ENCODE measurements at places on chromosomes 6 and 20. TPM values are rescaled to one million over a fixed set of nuclear protein-coding genes. Genes with fewer than 3 reads are reported as not detected.

Gene IRAK1BP1
- total RNA-seq = 3.7 TPM

Gene MCHR2
- not detected for total RNA-seq

Gene DNPH1
- 43.9 TPM for total RNA-seq

Gene SUMO4
- total RNA-seq = 9.6 TPM

Gene TRIM40
- not detected for total RNA-seq

Gene IP6K3
- not detected for total RNA-seq

Gene HDGFL1
- total RNA-seq = not detected

Gene GABBR1
- total RNA-seq = 26.5 TPM

Gene PTK7
- 1.9 TPM for total RNA-seq

Gene RAET1E
- not detected for total RNA-seq

Gene GTPBP2
- total RNA-seq = 93.0 TPM

Gene BHLHE23
- total RNA-seq = not detected

Gene RNF5
- total RNA-seq = 41.1 TPM

Gene TNXB
- total RNA-seq = 5.7 TPM

Gene ULBP1
- total RNA-seq = 0.27 TPM

Gene CAGE1
- total RNA-seq = not detected

Gene TGM3
- not detected for total RNA-seq

Gene GUCA1A
- not detected for total RNA-seq

Gene MYMX
- total RNA-seq = not detected

Gene DHX35
- total RNA-seq = 11.2 TPM

Gene MOXD1
- total RNA-seq = not detected

Gene MLN
- total RNA-seq = not detected

Gene NKAIN4
- not detected for total RNA-seq

Gene HLA-DOB
- 6.9 TPM for total RNA-seq

Gene SEMG2
- total RNA-seq = not detected

Gene CNBD2
- total RNA-seq = 4.0 TPM

Gene CNKSR3
- total RNA-seq = not detected

Gene FOXQ1
- total RNA-seq = not detected

Gene ID4
- not detected for total RNA-seq

Gene TREM1
- not detected for total RNA-seq

Gene SNAI1
- 0.52 TPM for total RNA-seq

Gene CHMP4B
- 77.4 TPM for total RNA-seq

Gene C20orf141
- total RNA-seq = not detected

Gene TTLL9
- total RNA-seq = not detected

Gene DDX27
- 43.6 TPM for total RNA-seq

Gene NKAPL
- total RNA-seq = not detected

Gene HLA-DMA
- 32.7 TPM for total RNA-seq

Gene GATA5
- total RNA-seq = not detected
